Heart left ventricle (tissue), 16 donors: ENCODE measurements at places on chromosomes 1 and 21.

DNA sequence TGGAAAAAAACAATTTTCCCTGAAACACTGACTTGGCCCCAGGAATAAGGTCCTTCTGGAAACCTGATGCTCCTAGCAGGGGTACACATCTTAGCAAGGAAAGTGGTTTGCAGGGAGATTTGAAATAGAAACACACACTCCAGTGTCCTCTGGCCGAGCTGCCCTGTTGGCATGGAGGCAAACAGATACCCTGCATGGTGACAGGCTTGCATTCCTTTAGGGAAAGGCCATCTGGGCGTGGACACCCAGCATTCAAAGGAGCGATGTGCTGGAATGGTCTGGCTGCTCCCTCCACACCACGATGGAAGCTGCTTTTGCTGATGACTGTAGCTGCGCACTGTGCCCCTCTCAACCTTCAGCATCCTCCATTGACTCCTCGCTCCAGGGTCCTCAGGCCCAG is 41.5 kb upstream of the BCAR3 start:
- H3K27ac ChIP-seq: peak overlapping the region; percentile 88
- H3K4me3 ChIP-seq: no peak overlapping the region
- H3K27me3 ChIP-seq: no peaks in the 10 kb centered on the region
- DNase-seq: peak; percentile 72
- no peaks in the 10 kb centered on the region for H3K36me3 ChIP-seq

DNA sequence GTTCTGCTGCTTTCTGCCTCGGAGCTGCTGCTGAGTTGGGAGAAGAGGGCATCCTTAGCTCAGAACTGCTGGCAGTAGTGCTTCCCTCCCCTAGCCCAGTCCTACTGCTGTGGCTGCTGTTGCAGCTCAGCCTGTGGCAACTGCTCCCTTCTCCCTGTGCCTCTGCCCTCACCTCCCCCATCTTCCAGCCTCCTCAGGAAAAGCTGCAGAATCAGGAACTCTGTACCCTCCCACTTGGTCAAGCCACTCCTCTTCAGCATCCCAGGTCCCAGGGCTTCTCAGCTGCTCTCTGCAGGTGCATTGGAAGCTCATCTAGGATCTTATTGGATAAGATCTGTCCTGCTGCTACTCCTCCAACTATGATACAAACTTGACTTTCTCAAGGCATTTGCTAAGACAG is 316.7 kb downstream of the BRINP2 start:
- H3K27ac ChIP-seq: no peak overlapping the region
- H3K36me3 ChIP-seq: no peaks in the 10 kb centered on the region
- H3K4me1 ChIP-seq: no peaks in the 10 kb centered on the region

DNA sequence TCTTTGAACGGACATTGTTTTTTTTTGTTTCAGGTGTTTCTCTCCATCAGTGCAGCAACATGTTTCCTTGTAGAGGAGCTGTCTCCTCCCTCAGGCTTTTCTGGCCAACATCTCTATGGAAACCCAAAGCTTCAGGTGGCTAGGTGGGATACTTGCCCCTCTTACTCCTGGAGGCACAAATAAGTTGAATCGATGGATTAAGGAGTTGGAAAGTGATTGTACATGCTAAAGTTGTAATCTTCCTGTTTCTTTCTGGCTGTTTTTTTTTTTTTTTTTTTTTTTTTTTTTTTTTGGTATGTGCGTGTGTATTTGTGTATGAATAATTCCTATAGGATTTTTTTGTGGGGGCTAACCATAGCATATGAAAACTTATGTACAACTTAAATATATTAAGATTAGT is 10.6 kb downstream of the USP25 start:
- no peak for DNase-seq
- no peaks in the 10 kb centered on the region for H3K36me3 ChIP-seq
- no peaks in the 10 kb centered on the region for H3K27me3 ChIP-seq
- H3K4me1 ChIP-seq: peaks cover 36% of the 10 kb centered on the region
- no peak overlapping the region for H3K27ac ChIP-seq
- no peak overlapping the region for H3K4me3 ChIP-seq

DNA sequence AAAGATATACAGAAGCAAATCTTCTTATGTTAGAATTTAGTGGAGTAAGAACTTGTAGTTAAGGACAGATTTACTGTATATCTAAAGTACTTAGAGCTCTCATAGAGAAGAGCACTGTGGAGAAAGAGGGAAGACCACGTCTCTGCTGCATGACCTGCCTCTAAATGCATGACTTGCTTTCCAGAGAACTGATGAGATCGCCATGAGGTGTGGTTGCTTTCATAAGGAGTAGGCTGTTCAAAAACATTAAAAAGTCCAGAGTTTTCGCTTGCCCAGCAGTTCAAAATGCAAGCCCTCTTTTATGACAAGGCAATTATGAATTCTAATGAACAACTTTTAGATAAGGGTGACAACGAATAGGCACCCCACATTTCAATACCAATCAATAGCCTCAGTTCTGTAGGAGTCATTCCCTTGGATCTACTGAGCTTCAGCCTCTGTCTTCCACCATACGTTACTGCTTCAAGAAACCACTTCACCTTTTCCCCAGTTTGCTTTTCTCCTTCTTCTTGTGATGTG is 24.9 kb downstream of the SLC30A10 start:
- H3K4me3 ChIP-seq: no peak overlapping the region
- H3K27me3 ChIP-seq: no peaks in the 10 kb centered on the region
- DNase-seq: no peak
- no peaks in the 10 kb centered on the region for H3K36me3 ChIP-seq

DNA sequence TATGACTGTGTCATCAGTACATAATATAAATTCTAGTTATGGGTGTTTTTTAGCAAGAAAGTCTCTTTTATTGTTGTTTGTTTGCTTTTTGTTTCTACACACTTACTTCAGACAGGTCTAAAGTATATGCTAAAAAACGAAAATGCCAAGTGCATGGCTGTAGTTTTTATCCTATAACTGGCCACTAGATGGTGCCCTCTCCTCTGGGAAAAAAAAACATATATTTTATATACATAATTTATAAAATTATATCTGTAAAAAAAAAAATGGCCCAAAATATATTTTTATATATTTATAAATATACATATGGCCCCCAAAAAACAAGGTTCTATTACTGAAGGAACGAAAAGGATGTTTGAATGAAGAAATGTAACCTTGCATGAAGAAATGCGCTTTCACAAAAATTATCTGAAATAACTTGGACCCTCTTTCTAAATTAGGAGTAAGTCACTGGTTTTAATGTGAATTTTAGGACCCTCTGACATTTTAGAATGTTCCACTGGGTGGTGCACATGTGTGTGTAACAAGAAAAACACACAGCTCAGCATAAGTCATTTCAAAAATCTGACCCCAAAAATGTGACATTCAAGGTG is 93.5 kb downstream of the TTLL7 start:
- no peak overlapping the region for H3K4me3 ChIP-seq
- H3K27ac ChIP-seq: no peak overlapping the region
- no peaks in the 10 kb centered on the region for H3K27me3 ChIP-seq
- DNase-seq: no peak

- H3K4me1 ChIP-seq: no peaks in the 10 kb centered on the region
- no peaks in the 10 kb centered on the region for H3K36me3 ChIP-seq
Measured at GRCh38 chr1:37752583-37753471, 12.1 kb downstream of the EPHA10 start.

DNA sequence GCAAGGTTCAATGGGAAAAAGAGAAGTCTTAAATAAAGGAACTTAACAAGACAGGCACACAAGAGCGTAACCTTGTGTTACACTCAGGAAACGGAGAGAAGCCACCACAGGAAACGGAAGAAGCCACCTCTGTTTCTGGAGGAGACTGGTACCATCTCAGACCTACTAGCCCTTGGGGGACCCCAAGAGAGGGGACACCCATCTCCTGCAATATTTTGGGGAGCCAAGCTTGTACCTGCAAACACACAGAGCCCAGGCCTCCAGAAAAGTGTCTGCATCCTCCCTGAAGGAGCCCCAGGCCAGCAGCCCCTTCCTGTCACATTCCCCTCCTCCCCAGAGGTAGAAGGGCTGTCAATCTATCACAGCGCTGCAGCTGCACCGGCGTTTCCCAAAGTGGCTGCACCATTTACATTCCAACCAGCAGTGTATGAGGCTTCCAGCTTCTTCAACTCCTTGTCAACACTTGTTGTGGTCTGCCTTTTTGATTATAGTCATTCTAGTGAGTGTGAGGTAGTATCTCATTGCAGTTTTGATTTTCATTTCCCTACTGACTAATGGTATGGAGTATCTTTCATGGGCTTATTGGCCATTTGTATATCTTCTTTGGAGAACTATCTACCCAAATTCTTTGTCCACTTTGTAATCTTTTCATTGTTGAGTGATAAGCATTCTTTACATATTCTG is 23.0 kb upstream of the PADI1 start:
- no peaks in the 10 kb centered on the region for H3K27me3 ChIP-seq
- H3K27ac ChIP-seq: no peak overlapping the region
- H3K36me3 ChIP-seq: no peaks in the 10 kb centered on the region
- no peak for DNase-seq
- H3K4me3 ChIP-seq: no peak overlapping the region

DNA sequence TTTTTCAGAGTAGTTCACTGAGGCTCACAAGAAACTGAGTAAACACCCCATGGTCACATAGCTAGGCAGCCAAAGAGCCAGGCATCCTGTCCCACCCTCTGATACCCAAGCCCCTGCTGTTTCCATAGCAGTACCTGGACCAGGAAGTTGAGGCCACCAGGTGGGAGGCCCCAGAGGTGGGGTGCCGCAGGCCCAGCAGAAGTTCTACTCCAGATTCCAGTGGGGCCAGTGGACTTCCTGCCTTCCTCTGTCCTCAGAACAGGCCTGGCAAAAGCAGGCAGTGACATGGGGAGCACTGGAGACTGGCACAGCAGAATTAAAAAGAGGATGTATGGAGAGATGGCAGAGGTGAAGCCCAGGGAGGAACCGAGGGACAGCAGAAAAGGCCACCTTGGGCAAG is 19.0 kb downstream of the FOXO6 start:
- no peaks in the 10 kb centered on the region for H3K36me3 ChIP-seq
- H3K4me3 ChIP-seq: no peak overlapping the region
- H3K4me1 ChIP-seq: no peaks in the 10 kb centered on the region
- H3K27ac ChIP-seq: peak overlapping the region; percentile 86
- no peak for DNase-seq

- peaks cover 26% of the 10 kb centered on the region for H3K4me1 ChIP-seq
- H3K27me3 ChIP-seq: no peaks in the 10 kb centered on the region
- peak overlapping the region; percentile 99 for H3K4me3 ChIP-seq
- peak overlapping the region; percentile 96 for H3K27ac ChIP-seq
- DNase-seq: peak; percentile 88
Measured at GRCh38 chr1:201982082-201982622, 296 bp upstream of the RNPEP start.

GRCh38 chr1:34199927-34200326 is 23.2 kb downstream of the C1orf94 start:
- no peak overlapping the region for H3K4me3 ChIP-seq
- no peak overlapping the region for H3K27ac ChIP-seq
- DNase-seq: no peak
- peaks cover 3% of the 10 kb centered on the region for H3K27me3 ChIP-seq
- H3K4me1 ChIP-seq: no peaks in the 10 kb centered on the region
- no peaks in the 10 kb centered on the region for H3K36me3 ChIP-seq

GRCh38 chr1:231626535-231626950 is at the start of gene DISC1:
Gene DISC1 (plus strand): TSS chr1:231626790. CDS start chr1:231626868, 78 bp downstream.
- H3K4me1 ChIP-seq: peaks cover 13% of the 10 kb centered on the region
- no peaks in the 10 kb centered on the region for H3K36me3 ChIP-seq
- DNase-seq: peak; percentile 90
- H3K4me3 ChIP-seq: peak within 1 kb of the TSS; percentile 93
- no peaks in the 10 kb centered on the region for H3K27me3 ChIP-seq

DNA sequence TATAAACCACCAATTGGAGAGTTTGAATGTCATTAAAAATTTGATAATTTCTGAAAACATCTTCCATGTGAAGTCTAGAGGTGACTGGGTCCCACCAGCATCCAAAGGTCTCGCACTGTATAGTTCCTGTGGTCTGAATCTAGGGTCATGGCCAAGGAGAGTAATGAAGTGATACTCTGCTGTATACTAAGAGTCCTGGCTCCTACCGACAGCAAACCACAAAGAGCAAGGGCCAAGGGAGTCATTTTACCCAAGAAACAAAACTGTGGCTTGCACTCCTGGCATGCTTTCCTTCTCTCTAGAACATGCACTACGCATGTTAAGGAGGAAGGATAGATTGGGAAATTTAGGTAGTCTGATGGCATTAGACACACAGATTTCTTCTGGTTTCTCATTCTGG is 115.6 kb downstream of the BRINP2 start:
- no peaks in the 10 kb centered on the region for H3K4me1 ChIP-seq
- DNase-seq: no peak
- no peak overlapping the region for H3K27ac ChIP-seq
- no peaks in the 10 kb centered on the region for H3K27me3 ChIP-seq
- no peaks in the 10 kb centered on the region for H3K36me3 ChIP-seq
- H3K4me3 ChIP-seq: no peak overlapping the region

GRCh38 chr1:247865416-247865815 is 8.4 kb downstream of the TRIM58 start:
- H3K27ac ChIP-seq: no peak overlapping the region
- H3K4me1 ChIP-seq: no peaks in the 10 kb centered on the region
- no peaks in the 10 kb centered on the region for H3K36me3 ChIP-seq

GRCh38 chr1:32636914-32637645 is 13.3 kb downstream of the ZBTB8OS start:
- no peak overlapping the region for H3K4me3 ChIP-seq
- H3K36me3 ChIP-seq: no peaks in the 10 kb centered on the region
- no peaks in the 10 kb centered on the region for H3K27me3 ChIP-seq
- no peak overlapping the region for H3K27ac ChIP-seq
- no peaks in the 10 kb centered on the region for H3K4me1 ChIP-seq

DNA sequence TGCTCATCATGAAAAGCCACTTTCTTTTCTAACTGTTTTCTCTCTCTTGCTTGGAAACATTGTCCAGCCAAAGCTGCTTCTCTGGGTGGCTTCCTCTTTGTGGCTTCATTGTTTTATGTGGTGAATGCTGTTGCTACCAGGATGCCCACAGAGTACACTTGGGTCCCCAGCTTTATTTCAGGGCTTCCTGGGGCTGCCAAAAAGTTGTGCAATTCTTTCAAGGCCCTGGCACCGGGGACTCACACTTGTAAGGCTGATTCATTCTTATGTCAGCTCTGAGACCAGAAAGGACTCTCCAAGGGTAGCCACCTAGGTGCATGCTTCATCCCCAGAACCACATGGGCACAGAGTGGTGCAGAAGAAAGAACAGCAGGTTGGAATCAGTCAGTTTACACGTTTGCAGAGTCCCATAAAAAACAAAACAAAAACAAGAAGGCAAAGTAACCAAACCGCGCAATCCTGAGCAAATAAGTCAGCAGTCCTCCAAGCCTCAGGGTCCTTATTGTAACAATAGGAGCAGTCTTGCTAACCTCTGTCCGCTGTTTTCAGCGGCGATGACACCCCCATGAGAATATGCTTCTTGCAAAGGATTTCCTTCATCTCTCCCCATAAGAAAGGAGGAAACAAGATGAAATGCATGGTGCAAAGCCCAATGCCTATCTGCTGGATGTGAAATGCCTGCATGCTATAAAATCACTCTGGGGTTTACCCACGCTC is 89.9 kb upstream of the SSX2IP start:
- H3K27ac ChIP-seq: no peak overlapping the region
- no peaks in the 10 kb centered on the region for H3K27me3 ChIP-seq
- H3K4me1 ChIP-seq: no peaks in the 10 kb centered on the region
- H3K36me3 ChIP-seq: no peaks in the 10 kb centered on the region
- no peak for DNase-seq
